ENCODE measurements at places on chromosomes 6 and 20.

DNA sequence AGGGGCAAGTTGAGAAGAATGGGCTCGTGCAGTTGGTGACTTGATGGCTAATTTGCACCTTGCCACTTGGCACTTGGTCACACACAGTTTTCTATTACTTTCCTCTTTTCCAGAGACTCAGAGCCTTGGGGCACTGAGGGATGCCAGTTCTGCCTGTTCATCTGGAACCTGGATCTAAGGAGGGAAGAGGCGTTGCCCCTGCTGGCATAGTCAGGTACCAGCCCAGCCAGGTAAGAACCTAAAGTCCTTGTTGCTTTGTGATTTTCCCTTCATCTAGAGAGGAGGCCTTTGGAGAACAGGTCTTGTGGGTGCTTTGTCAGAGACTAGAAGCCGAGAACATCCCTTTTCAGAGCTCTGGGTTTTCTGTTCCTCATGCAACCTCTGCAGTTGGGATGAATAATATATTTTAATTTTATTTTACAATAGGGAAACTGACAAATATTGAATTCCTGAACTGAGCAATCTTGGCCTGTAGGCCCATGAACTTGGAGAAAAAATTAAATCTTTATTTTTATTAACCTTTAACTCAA is 11.4 kb downstream of the SYTL3 start:
- DNase-seq = no peak

DNA sequence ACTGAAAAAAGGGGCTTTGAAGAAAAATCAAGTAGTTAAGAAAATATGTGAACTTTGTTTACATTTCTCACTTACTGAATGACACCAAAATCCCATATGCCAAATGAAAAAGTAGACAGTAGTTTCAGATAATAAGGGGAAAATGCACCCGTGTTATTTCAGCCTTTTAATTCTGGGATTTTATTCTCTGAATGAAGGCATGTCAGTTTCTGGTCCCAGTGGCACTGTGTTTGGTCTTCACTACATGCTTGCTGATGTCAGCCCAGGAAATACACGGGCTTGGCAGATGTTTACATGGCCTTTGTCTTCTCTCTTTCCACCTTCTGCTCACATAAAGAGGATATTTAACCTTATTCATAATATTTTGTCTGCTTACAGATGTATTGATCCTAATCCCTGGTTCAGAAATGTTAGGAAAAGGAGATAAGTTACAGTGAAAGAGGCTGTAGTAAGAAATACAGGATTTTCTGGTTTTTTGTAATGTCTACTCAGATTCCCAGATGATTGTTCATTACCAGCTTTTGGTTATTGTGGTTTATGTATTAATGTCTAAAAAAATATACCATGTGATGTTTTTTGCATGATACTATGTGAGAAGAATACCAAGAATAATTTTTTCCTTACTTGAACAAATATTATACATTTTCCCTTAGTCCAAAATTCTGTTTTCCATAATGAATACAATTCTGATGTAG is 27.7 kb downstream of the DSE start:
- DNase-seq = no peak

DNA sequence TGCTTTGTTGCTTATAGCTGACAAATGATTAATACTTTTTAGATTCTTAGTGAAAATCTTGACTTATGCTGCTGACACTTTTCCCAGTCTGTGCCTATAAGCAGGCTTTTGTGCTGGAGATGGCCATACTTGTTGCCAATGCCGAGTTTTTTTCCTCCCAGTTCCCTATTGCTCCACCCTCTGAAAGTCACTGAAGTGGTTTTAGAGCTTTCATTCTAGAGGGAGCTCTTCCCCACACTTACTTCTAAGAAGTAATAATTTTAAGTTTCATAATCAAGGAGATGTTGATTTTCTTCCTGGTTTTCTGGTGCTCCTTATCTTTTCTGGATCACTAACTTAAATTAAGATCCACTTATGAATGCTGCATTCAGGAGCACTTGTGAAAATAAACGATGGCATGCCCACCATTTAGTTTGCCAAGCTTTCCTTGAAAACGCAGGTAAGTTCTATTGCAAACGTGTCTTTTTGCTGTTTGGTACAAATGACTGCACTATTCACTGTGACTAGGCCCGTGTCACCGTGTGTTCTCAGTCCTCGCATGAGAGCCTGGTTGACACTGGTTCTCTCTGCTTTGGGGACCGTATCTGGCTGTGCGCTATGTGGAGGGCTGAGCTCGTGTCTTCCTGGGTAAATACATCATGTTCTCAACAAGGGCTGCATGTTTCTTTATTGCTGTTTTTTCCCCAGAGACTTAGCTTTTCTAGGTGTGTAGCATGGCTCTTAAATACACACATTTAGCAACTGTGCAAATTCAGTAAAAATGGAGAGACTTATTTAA is 50.2 kb downstream of the GFRA4 start:
- no peak for DNase-seq

GRCh38 chr6:116314878-116315277 is 35.1 kb upstream of the TSPYL1 start:
- no peak for DNase-seq

DNA sequence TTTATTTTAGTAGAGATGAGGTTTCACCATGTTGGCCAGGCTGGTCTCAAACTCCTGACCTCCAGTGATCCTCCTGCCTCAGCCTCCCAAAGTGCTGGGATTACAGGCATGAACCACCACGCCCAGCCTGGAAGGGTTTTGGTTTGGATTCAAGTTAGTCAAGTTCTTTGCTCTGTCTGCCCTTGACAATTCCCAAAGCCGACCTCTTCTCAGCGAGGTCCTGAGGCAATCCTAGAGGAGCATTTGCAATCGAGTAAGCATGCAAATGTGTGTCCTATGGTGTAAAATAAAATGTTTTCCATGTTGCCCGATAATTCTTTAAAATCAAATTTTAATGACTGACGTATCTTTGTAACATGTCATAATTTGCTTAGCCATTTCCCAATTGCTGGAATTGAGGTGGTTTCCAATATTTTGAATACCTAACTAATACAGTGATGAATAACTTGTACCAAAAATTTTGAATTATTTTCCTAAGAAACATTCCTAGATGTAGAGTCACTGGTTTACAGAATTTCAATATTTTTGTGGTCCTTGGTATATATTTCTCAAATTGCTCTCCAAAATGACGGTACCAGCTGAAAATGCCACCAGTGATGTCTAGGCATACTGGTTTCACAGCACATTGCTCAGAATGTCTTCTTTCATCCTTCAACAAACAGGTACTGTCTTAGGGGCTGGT is 38.7 kb downstream of the GTF2H5 start:
- DNase-seq = no peak

DNA sequence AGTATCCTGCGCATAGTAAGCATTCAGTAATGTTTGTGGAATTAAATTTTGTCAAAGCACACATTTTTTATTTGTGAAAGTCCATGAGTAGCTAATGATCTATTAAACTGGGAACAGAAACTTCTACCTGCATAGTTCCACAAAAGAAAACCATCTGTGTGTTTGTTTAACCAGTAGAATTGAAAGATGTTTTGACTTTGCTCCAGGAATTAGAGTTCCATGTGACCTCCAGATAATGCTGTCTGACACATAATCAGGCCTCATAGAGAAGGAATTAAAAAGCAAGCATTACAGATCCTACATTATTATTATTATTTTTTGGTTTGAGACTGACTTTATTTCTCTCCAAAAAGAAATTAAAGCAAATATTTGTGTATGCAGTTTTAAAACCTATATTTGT is 126.5 kb downstream of the PACRG start:
- DNase-seq = no peak

- no peak for DNase-seq
Observed at GRCh38 chr6:12950976-12951375, 234.4 kb downstream of the PHACTR1 start.

- DNase-seq = no peak
Observed at GRCh38 chr20:45336530-45337366, 11.5 kb downstream of the SDC4 start.

DNA sequence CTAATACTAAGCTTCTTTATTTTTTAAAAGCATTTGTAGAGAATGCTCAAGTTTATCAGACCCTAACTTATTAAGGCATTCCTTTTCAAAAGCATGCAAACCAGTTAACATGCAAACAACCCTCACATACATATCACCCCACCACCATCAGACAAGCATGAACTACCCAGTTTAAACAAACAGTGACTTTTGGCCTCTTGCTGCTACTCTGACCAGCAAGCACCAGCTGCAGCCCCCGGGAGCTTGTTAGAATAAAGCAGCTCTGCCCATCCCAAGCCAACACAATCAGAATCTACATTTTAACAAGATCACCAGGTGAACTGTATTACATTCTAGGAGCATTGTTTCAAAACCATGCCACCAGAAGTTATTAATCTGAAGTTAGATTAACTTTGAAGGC is 5.9 kb upstream of the NUP153 start:
- DNase-seq = no peak

DNA sequence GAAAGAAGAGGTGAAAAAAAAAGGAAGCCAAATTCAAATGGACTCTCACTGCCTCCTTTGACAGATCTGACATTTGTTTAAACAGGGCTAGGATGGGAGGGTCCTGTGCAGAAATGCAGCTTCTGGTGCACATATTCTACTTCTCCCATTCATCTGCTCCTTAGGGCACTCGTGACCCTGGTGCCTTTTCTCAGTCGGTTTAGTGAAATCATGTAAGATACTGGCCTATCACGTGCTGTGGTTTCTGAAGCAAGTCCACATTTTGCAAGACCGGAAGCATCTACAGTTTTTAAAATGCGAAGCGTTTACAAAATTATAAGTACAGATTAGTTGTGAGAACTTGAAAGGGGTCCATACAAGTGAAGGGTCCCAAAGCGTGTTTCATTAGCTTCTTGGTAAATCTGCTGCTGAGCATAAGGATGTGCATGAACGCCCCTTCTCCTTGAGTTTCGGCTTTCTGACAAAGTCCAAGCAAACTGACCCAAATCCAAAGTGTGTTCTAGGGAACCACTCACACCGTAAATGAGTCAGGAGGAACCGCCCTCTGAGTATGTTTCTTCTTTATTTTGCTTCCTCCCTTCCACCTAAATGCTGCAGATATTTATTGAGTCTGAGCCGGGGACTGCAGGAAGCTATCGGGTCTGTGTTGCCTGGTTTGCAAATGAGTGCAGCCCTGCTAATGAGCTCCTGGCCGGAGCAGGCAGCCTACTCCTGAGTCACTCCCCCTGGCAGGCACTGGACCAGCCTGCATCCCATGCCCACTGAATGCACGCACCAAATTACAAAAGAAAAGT is 323.8 kb upstream of the JARID2 start:
- no peak for DNase-seq

- no peak for DNase-seq
Observed at GRCh38 chr6:40295251-40295950, 291.8 kb downstream of the LRFN2 start.

DNA sequence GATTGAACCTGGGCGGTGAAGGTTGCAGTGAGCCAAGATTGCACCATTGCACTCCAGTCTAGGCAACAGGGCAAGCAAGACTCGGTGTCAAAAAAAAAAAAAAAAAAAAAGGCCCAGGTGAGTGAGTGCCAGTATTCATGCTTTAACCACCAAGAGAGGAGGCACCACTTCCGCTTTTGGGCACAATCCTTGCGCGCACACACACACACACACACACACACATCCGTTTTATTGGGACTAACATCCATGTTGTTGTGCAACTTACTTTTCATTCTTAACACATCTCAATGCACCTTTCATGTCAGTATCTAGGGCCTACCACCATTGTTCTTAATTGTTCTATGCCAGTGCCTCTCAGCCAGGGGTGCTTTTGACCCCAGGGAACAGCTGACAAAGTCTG is 263.0 kb downstream of the CDC5L start:
- no peak for DNase-seq

DNA sequence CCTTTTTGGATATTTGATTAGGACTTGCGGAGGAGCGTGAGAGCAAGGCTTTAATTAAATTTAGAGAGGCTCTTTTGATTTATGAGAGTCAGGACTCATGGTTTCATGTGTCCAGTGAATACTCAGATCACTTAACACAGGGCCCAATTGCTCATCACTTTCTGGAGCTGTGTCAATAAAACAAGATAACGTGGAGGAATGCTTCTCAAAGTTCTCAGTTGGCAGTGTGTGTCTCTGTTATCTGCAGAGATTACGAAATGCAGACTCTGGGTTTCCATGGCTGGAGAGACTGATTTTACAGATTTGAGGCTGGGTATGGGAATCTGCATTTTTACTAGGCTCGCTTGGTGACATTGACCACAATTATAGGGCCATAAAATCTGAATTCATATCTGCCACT is 335.8 kb upstream of the FLRT3 start:
- no peak for DNase-seq

DNA sequence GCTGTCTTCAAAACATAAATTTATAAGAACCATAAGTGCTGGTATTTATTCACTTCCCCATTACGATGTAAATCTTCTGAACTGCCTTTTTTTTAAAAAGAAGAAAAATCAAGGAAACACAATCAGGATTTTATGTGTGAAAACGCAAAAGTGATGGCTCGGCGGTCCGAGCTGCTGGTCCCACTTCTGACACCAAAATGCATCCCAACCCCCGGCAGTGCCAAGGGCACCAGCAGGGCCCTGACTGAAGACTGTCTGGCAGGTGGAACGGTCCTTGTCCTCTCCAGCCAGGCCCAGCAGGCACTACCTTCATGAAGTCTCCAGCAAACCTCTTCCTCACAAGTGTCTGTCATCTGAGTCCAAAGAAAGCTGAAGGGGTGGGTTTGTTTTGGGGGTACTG is 41.2 kb downstream of the TBC1D7 start:
- no peak for DNase-seq

DNA sequence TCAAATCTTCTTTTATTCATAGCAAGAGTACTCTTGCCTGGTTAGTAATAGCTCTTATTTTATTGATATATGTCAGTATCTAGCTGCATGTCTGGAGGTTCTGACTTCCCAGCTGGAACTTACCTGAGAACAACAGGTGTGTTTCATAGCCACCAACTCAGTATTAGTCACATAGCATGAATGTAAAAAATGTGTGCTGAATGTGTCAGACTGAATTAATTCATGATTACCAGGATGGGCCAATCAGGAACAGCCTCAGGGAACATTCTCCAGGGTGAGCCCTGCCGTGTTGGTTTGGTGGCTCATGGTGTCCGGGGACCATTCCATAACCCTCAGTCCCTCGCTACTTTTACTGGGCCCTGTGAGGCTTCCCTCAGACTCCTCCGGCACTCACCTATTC is 99.7 kb downstream of the TULP4 start:
- DNase-seq = no peak

DNA sequence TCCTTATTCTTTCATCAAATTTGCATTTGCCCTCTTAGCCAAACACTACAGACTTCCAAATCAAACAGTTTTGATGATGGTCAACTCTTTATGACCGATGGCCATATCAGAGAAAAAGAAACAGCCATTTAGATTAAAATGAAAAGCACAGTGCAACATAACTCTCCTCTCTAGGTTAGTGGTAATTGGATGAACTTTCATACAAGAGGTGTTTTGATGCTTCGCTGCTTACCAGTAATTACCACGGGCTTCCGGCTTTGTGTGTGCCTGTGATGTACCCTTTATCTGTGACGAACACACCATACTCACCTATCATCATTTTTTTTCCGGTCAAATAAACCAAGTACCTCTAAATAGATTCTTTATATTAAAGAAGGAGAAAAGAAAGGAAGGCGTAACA is 181.8 kb downstream of the FOXA2 start:
- DNase-seq = no peak

- no peak for DNase-seq
Observed at GRCh38 chr6:55448451-55448850, 121.2 kb downstream of the GFRAL start.

GRCh38 chr6:3310051-3310448 is 51.3 kb downstream of the PSMG4 start:
- DNase-seq = no peak

- DNase-seq = no peak
Observed at GRCh38 chr6:132365281-132365907, 35.9 kb downstream of the MOXD1 start.
